ENCODE measurements at places on chromosomes 11 and 22. TPM values are rescaled to one million over a fixed set of nuclear protein-coding genes. Genes with fewer than 3 reads are reported as not detected.

DNA sequence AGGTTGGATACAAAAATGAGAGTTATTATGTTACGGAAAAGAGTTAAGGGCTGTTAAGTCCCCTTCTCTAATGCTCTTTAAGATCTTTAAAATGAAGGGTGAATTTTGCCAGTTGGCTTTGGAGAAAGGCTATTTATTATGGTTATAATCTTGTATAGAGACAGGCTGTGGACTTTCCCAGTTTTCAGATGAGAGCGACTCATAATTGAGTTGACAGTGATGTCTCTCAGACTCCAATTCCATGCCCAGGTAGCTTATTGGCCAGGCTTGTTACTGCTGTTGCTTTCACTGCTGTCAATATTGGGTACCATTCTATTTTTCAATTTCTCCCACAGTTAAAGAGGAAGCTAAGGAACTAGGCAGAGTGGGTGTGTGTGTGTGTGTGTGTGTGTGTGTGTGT is 13.1 kb downstream of the ENDOD1 start:
- no peak for DNase-seq

GRCh38 chr11:38927993-38928392 is 2330.0 kb upstream of the RAG2 start:
- DNase-seq: no peak

DNA sequence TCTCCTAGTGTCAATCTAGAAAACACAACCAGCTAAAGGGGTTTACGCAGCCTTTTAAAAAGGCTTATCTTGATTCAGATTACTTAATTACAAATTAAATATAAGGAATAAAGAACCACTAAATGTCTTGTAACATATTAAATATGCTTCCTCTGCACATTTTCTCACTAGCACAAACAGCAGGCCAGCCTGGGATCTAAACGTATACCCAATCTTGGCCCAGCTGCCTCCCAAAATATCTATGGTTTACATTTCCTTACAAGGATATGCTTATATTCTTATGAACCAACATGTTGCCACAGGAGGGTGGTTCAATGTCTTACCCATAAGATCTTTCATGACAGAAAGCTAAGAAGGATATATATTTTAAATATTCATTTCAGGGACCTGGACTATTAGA is 7.7 kb downstream of the LGR4 start:
- DNase-seq: peak; percentile 20

DNA sequence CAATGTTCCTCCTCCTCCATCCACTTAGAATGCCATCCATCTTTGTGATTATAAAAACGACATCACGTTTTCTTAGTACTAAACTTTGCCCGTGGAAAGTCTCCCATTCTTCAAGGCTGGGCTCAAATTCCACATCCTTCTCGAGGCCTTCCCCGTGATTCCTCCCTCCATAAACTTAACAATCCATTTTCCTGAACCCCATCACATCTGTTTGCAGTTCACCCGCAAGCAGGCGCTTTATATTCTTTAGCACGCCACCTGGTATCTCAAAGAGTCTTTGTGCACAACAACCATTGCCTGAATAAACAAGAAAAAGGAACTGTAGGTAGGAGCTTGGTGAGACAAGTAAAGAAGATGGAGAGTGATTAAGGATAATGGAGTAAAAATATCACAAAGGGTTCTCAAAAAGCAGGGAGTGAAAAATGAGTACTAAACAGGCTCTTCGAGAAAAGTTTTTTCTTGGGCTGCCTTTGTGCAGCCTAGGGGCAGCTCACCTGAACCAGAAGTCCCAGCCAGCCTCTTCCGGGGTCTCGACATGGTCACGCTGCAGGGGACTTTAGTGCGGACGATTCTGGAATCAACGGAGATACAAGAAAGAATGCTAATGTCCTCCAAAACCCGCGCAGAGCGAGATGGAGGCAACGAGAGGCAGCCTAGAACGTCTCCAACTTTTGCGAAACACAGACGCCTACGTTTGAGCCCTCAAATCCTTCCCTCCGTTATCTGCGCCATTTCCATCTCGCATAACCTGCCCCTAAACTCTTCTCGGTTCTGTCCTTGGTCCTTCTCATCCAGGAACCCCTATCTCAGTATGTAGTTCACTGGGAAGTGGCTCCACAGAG is 585 bp downstream of the THYN1 start:
- DNase-seq: peak; percentile 4

DNA sequence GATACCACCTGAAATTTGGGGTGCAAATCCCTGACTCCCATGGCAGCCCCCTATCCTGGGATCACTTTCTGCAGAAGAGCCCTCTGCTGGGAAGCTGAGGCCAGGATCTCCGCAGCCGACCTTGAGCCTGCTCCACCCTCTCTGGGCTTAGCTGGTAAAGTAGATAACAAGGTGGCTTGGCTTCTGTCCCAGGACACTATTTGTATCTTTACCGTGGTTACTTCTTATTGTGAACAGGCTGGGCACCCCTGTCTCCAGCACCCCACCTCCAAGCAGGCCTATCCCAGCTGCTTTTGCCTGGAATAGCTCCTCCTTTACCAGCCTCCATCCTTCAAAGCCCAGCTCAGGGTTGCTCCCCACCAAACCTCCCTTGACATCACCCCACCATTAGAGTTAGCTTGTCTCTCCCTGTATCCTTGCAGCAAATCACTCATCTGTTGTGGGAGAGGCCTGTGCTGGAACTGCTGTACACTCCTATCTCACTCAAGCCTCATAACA is 35.2 kb upstream of the P2RY2 start:
- no peak for DNase-seq

GGTLC3 gene
- total RNA-seq: not detected
